ENCODE measurements at places on chromosomes 6 and 20. TPM values are rescaled to one million over a fixed set of nuclear protein-coding genes. Genes with fewer than 3 reads are reported as not detected.

Gene RAMACL
- total RNA-seq = 1.4 TPM

DNA sequence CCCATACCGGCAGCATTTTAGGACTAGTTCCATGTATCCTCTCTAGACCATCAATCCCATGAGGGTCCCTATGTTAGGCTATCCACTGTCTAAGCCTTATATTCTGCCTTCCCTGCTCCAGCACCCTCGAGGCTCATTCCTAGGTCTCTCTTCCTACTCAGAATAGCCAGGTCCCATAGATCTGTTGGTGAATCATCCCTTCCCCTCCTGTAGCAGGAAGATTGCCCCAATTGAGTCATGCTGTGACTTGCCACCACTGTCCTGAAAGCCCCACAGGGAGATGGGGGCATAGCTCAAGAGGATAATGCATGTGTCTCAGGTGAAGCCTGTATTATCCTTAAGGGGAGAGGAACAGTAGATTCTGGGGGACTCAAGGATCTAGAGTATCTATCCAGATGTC is 143.1 kb upstream of the MOCS1 start:
- H3K27me3 ChIP-seq = no peaks in the 10 kb centered on the region
- no peaks in the 10 kb centered on the region for H3K4me1 ChIP-seq
- H3K36me3 ChIP-seq = no peaks in the 10 kb centered on the region
- no peak overlapping the region for H3K27ac ChIP-seq

DNA sequence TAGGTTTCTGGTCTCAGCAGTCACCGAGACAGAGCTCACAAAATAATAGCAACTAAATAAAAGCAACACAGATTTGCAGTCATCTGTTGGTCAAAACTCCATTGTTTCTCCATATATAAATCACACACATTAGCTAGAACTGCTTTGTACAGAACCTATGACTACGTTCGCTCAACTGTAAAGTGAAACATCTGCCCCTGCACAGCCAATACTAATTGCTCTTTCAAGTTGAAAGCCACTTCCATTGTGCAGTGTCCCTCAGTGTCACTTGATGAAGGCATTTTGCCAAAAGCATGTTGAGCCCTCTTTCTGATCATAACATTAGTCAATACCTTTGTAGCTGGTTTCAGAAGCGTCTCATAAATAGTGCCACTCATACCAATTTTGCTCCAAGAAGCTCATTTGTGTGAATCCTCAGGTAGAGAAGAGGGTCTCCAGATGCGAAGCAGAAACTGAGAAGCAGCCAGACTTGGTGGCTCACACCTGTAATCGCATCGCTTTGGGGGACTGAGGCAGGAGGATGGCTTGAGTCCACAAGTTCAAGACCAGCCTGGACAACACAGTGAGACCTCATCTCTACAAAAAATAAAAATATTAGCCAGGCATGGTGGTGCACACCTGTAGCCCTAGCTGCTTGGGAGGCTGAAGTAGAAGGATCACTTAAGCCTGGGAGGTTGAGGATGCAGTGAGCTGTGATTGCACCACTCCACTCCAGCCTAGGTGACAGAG is 68.9 kb downstream of the PERP start:
- no peak for DNase-seq
- no peaks in the 10 kb centered on the region for H3K4me1 ChIP-seq
- no peak overlapping the region for H3K4me3 ChIP-seq
- no peak overlapping the region for H3K27ac ChIP-seq
- H3K27me3 ChIP-seq = no peaks in the 10 kb centered on the region

DNA sequence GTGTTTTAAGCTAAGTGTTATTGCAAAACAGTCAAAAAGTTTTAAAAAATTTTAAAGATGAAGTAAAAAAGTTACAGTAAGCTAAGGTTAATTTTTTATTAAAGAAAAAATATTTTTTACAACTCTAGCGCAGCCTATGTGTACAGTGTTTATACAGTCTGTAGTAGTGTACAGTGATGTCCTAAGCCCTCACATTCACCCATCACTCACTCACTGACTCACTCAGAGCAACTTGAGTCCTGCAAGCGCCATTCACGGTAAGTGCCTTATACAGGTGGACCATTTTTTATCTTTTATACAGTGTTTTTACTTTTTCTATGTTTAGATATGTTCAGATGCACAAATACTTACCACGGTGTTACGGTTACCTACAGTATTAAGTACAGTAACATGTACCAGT is 83.4 kb upstream of the STMND1 start:
- DNase-seq = no peak
- H3K27me3 ChIP-seq = no peaks in the 10 kb centered on the region
- H3K27ac ChIP-seq = no peak overlapping the region
- peaks cover 5% of the 10 kb centered on the region for H3K4me1 ChIP-seq
- H3K4me3 ChIP-seq = no peak overlapping the region

- no peak for DNase-seq
- H3K4me1 ChIP-seq = no peaks in the 10 kb centered on the region
- no peak overlapping the region for H3K4me3 ChIP-seq
- H3K36me3 ChIP-seq = no peaks in the 10 kb centered on the region
Measured at GRCh38 chr20:37956107-37956585, 53.2 kb downstream of the VSTM2L start.

Data from sigmoid colon (tissue), 7 donors.